ENCODE measurements at places on chromosomes 3 and 15.
A peak's percentile ranks its signal among the peaks of the same experiment; 100 is the strongest.

DNA sequence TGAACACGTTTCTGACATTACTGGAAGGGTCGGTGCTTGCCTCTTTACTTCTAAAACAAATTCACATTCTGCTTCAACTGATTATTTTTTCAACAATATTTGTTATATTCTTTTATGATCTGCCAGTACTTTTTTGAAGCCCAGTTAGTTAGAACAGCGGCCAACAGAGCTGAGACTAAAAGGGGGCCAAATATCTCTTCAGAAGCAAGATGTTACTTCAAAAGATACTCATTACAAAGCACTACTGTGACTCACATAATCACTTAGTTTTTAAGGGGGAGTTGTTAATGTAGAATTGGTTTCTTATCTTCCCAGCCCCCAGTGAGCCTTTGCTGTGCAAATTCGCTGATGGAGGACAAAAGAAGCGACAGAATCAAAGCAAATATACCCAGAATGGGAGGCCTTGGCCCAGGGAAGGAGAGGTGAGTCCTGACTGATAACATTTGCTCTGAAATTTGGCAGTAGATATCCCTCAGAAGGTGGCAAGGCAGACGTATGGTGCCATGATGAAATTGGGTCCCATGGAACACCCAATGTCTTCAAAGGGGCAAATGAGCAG, 587.8 kb downstream of the RBMS3 start:
- DNase-seq = no peak

DNA sequence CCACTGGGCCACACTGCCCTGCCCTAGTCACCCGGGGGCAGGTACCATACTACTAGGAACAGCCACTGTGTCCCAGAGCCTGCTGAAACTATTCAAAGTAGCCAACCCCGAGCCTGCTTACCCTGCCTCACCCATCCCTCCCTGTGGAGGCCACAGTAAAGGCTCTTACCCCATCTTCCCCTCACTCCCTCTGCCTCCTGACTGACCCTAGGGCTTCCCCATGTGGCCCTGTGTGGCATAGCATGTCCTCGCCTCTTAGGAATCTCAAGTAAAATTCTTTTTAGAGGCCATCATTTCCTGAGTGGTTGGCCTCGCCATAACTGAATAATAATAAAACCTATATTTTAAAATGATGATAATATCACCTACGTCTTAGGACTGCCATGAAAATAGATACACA, 112.2 kb upstream of the SLC6A11 start:
- DNase-seq = no peak

DNA sequence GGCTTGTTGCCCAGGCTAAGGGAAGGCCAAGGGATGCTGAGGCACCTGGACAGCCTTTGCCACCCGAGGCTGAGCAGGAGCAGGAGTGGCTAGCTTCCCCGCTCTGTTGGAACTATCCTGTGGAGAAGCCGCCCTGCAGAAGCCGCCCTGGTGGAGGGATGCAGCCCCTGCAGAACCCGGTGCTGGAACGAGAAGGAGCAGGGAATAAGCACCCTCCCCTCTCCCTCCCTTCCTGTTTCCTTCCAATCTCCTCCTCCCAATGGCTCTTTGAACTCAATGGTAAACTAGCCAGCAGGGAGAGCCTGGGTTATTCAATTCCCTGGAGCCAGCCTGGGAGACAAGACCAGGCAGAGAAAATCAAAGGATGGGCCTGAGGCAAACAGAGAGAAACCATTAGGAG, 11.8 kb upstream of the HRG start:
- DNase-seq = no peak

DNA sequence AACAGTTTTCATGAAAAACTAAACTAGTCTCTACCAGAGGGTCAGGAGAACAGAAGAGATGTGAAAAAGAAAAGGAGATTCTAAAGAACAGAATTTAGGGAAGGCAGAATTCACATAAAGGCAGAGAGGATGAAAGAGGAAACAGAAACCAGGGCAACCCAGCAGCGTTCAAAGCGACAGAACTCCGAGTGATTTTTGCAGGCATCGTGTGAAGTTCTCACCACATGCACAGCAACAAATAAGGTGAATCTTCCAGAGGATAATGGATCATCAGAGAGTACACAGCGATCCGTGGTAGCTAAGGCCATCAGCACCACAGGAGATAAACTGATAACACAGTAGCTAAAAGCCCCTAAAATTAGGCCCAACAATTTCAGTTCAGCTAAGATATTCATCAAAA, 250.8 kb upstream of the THBS1 start:
- DNase-seq = no peak

DNA sequence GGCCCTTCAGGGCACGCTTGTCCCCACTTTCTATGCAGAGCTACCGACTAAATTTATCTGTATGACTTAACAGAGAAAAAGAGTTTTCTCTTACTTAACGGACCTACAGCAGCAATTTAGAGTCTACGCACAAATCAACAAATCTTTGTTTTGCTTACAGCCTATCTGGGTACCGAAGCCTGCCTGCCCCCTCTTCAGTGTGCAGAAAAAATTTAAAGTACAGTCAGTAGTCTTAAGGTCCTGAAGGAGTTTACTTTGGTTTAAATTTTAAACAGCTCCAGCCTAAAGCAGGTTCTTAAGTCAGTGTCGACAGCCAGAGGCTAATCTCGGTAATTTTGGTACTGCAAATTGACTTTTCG, 570 bp downstream of the SACM1L start:
- DNase-seq = no peak

GRCh38 chr3:15102836-15103235, 3.9 kb upstream of the RBSN start:
- no peak for DNase-seq

GRCh38 chr3:42149975-42150374, 58.8 kb downstream of the TRAK1 start:
- no peak for DNase-seq

GRCh38 chr3:106862067-106862466, 515.2 kb upstream of the CCDC54 start:
- DNase-seq = no peak

DNA sequence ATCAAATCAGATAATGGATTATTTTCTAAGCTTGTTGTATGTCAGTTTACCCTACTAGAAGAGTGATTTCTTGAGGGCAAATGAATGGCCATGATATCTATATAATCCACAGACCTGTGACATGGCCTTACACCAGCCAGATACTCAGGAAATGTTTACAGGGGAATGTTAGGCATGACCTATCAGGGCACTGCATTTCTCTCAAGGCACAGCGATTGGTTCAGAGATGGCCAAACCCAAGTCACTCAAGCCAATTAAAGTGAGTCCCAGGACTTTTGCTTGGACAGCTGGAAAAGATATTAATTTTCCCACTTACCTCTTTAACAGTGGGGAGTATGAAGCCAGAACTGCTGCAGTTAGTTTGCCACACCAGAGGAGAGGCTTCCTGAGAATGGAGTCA, 28.7 kb upstream of the GATA2 start:
- no peak for DNase-seq

DNA sequence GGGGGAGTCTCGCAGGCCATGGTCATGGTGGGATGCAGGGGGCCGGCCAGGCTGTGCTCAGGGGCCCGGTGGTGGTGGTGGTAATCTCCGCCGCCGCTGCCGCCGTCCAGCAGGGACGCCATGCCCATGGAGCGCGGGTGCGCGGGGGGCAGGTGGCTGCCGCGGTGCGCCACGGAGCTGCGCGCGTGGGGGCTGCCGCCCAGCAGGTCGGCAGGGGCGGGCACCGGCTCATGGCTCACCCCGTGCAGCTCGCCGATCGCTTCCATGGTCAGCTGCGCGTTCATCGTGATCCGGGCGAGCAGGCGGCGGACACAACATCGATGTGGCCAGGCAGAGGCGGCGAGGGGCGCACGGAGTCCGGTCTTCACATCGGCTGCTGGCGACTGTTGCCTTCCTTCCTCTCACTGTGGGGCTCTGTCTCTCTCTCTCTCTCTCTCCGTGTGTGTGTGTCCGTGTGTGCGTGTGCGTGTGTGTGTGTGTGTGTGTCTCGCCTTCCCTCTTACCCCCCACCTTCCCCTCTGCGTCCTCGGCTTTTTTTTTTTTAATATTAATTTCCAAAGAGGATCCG, 451 bp downstream of the ONECUT1 start:
- no peak for DNase-seq

DNA sequence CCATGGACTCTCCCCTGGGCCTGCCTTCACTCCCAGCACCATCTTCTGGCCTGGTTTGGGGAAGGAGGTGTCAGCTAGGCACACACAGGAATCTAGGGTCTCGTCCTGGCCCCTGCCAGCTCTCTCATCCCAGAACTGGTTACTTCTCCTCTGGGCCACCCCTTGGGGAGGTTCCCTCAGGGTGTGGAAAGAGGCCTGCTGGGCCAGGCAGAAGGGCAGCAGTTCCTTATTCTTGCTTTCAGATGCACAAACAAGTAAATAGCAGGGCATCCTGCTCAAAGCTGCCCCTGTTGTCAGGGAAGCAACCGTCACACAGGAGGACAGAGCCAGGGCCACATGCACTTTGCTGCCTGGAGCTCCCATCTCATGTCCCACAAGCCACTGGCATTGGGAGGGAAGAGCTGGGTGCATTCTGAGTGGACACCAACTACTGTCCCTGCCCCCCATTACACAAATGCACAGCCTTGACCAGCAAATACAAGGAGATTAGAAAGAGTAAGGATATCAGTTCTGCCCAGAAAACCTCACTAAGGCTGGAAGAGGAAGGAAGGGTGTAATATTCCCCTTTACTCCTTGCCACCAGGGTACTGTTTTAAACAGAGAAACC, 108.8 kb upstream of the HACD2 start:
- DNase-seq = no peak

GRCh38 chr3:119350114-119350513, 55.9 kb downstream of the ARHGAP31 start:
- DNase-seq = no peak

DNA sequence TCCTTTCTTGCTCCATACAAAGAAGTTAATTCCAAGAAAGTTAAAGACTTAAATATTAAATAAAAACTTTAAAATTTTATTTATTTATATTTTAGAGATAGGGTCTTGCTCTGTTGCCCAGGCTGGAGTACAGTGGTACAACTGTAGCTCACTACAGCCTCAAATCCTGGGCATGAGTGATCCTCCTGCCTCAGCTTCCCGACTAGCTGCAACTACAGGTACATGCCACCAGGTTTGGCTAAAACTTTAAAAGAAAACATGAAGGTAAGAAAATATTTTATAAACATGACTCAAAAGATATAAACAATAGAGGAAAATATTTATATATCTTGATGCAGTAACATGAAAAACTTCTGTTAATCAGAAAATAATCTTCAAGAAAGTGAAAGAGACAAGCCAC, 33.2 kb downstream of the ADIPOQ start:
- DNase-seq = no peak

GRCh38 chr3:195113048-195113447, 157.9 kb downstream of the XXYLT1 start:
- DNase-seq = no peak

- no peak for DNase-seq
These were observed 7.9 kb upstream of the SYNM start for GRCh38 chr15:99096894-99097426.

DNA sequence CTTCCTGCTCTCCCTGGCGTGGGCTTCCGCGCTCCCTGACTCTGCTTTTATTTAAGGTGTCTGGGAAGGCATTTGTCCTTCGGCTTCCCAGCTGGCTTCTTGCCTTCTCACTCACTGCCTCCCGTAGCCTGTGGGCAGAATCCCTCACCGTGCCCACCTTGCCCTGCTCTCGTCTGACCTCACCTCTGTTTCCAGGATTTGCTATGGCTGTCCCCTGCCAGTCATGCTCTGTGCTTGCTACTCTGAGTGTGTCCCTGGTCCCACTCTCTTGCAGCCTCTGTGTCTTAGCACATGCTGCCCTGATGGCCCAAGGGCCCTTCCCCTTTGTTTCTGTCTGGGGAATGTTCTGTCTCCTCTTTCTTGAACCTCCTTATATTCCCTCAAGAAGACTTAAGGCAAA, 26.2 kb downstream of the LPP start:
- DNase-seq = no peak

GRCh38 chr3:69368129-69368741, 17.7 kb downstream of the FRMD4B start:
- peak; percentile 36 for DNase-seq

DNA sequence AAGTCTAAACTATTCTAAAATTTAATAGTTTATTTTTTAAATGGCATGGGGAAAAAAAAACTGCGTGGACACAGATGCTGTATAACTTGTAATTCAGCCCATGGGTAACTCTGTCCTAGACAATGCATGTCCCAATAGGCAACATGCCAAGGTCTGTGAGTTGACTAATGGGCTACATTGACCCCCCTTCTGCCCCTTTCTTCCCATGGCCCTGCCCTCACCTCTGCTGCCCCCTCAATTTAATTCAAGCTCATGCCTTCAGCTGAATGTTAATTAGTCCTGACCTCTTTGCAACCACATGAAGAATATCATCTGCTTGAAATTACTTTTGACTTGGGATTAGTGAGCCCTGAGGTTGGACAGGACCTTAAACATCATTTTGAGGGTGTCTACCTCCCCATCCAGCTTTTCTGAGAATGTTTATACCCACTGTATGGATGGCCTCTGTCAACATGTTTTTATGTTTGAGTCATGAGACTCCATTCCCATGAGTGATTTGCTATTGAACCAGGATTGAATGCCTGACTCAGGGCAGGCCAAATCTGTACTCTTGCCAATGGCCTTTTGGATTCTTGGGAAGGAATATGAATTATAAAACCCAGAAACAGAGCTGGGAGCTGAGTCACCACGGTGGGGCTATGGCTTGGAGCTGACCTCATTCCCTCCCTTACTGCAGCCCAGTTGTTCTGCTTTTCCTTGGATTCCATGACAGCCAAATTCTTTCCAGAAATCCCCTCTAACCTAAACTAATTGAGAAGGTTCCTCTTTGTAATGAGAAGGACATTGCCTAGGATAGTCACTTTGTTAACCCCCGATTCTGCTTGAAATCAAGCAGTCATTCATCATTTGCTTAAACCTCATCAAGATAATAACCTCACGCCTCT, 33.5 kb upstream of the PDE8A start:
- no peak for DNase-seq

All from GM19239 (cell line).